M059J (cell line): ENCODE measurements at places on chromosomes 1 and 21. TPM values are rescaled to one million over a fixed set of nuclear protein-coding genes. Genes with fewer than 3 reads are reported as not detected.

DNA sequence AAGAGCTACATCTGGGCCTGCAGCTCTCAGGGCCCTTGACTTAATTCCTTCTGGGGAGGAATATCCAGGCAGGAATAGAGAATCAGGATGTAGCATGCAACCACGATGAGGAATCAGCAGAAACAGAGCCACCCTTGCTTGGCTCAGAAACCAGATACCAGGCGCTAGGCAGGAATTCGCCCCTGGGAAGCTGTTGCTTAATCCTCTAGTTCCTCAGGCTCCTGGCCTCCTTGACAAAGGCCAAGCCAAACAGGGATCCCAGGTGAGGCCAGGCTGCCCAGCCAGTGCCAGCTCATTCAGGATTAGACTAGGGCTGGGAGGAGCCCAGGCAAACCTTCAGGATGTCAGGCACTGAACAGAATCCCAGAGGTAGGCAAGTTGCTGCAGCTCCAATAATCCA is 48.2 kb upstream of the IRF2BP2 start:
- peak; percentile 90 for DNase-seq

- peak; percentile 94 for DNase-seq
Observed at GRCh38 chr1:234862944-234863515, 253.1 kb upstream of the IRF2BP2 start.

- no peak for DNase-seq
Observed at GRCh38 chr1:37393173-37394120, 80.9 kb upstream of the ZC3H12A start.

- DNase-seq: no peak
Observed at GRCh38 chr1:92473781-92474495, 12.8 kb downstream of the GFI1 start.

DNA sequence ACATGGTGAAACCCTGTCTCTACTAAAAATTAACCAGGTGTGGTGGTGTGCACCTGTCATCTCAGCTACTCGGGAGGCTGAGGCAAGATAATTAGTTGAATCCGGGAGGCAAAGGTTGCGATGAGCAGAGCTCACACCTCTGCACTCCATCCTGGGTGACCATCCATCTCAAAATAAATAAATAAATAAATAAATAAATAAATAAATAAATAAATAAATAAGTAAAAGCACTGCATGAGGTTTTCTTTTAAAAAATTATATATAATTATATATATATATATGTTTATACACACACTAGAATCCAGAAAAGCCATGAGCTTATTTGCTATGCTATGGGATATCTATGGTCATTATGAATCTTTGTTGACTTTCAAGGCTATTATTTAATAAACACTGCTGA is 2.4 kb downstream of the AMPD1 start:
- DNase-seq: no peak

DNA sequence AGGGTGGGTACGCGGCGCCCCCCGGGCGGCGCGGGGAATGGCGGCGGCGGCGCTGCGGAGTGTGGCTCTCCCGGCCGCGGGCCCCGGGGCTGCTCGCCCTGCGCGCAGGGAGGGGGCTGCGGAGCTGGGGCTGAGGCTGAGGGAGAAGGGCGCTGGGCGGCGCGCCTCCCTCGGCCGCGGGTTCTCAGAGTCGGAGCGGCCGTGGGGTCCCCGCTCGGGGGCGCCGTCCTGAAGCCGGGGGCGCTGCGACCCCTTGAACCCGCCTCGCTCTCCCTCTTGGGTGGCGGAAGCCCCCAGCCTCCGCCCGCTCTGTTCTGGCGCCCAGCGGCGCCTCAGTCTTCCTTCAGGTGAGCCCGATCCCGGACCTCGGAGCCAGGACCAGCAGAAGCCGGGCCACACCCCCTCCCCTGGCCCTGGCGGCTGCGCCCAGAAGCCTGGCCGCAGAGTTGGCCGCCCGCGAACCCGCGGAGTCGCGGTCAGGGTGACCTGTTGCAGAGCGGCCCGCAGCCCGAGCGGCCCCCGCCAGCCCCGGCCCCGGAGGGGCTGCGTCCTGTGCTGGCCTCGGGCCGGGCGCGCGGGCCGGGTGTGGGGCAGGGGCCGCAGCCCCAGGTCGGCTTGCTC is 532 bp downstream of the RALGPS2 start:
- peak; percentile 58 for DNase-seq

GRCh38 chr1:61083013-61083806 is 849 bp downstream of the NFIA start:
- peak; percentile 16 for DNase-seq

DNA sequence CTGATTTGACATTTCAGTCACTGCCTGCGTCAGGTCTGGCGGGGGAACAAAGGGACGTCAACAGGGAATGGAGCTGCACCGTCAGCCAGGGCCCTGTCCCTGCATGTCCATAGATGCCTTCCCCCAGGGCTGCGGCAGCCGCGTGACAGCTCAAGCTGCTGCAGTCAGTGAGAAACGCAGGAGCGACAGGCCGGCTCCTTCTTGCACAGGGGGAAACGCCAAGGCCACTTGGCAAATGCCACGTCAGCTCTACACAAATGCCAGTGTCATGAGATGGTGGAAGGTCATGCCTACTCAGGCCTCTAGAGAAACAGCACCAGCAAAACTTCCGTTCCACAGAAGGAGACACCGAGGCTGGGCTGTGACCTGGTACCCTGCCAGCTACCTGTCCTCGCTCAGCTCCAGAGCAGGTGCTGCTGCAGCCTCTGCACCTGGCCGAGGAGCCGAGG is 37.7 kb downstream of the SYF2 start:
- peak; percentile 55 for DNase-seq

GRCh38 chr1:201719812-201720521 is 109.0 kb upstream of the IPO9 start:
- peak; percentile 94 for DNase-seq

- DNase-seq: no peak
Observed at GRCh38 chr1:167367705-167368104, 147.0 kb downstream of the POU2F1 start.

DNA sequence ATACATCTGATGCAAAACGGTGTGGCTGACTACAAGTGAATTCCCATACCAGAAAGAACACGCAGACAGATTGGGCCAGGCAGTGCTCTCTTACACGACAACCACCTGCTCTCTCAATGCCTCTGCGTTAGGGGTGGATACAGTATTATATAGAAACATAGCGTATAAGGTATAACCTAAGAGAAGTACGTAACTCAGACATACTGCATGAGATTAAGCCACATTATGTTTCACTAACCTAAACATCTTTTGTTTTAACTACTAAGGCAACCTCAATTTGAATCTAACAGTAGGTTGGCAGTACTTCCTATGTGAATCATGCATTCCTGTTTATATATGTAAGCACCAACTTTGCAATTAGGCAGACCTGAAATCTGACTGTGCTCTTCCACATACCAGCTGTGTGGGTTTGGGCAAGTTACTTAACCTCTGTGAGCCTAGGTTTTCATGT is 58.1 kb upstream of the COA6 start:
- peak; percentile 80 for DNase-seq

- DNase-seq: no peak
Observed at GRCh38 chr1:25199819-25200620, 32.3 kb downstream of the SYF2 start.

GRCh38 chr1:160257411-160258015 is 4.8 kb downstream of the DCAF8 start:
- DNase-seq: no peak

GRCh38 chr1:150544204-150544603 is 5.0 kb upstream of the ADAMTSL4 start:
- DNase-seq: no peak

GRCh38 chr1:112904071-112904830 is 51.7 kb downstream of the SLC16A1 start:
- DNase-seq: peak; percentile 96

- peak; percentile 23 for DNase-seq
Observed at GRCh38 chr1:176858433-176858916, 306.0 kb downstream of the ASTN1 start.

DNA sequence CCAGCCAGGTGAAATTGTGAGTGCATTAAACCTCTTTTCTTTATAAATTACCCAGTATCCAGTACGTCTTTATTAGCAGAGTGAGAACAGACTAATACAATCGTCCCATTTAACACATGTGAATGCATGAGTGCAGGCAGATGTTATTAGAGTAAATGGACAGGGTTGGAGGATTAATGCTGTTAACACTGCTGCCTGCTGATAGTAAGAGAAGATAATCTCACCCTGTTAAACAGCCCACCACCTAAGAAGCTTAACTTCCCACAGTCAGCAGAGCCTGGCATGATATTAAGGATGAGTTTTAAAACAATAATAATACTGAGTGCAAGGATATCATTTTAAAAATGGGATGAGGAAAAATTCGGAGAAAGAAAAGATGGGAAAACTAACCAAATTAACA is 181.4 kb upstream of the LHX8 start:
- DNase-seq: no peak

DNA sequence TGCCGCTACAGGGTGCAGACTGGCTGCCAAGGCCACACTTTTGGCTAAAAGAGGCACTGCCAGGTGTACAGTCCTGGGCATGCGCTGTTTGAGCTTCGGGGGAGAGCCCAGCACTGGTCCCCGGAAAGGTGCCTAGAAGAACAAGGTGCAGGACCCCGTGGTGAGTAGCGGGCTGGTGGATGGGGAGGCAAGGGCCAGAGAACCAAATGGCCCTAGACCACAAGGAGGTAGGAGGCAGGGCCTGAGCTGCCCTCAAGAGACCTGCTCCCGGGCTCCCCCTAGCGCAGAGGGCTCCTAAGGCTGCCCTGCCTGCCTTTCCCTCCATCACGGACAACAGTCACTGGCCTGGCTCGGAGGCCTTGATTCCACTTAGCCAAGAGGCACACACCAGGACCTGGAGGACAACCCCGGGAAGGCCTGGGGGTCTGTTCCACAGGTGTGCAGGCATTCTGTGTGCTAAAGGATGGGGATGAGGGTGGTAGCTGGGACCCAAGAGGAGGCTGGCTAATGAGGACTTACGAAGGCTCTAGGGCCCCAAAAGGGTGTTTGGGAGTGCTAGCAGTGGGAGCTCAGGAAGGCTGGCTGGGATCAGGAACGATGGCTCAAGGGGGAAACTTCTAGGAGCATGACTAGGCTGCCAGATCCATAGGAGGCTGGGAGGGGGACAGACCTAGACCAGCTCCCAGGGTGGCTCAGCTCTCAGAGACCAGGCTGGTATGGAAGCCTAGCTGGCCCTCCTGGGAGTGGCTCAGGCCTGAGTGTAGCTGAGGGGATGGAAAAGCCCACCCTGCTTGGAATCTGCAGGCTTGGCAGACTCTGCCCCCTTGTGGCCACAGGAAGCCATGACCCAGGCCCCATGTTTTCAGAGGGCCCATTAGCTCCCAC is 742 bp downstream of the ARTN start:
- peak; percentile 67 for DNase-seq

GRCh38 chr1:45359882-45360513 is 19.8 kb upstream of the MUTYH start:
- DNase-seq: peak; percentile 62

DNA sequence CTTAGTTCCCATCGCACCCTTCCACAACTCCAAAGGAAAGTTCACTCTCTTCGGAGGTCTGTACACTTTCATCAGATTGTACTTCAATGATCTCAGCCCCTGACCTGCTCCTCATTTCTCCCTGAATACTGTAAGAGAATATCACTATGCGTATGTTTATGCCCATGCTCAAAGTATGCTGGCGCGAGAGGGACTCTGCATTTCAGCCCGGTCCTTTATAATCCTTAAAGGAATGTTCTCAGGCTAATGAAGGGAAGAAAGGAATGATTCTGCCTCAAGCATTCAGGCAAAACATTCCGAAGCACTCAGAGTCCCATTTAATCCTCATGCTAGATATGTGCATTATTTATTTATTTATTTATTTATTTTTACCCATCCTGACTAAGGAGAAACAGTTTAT is 76.8 kb downstream of the PLD5 start:
- no peak for DNase-seq

DNA sequence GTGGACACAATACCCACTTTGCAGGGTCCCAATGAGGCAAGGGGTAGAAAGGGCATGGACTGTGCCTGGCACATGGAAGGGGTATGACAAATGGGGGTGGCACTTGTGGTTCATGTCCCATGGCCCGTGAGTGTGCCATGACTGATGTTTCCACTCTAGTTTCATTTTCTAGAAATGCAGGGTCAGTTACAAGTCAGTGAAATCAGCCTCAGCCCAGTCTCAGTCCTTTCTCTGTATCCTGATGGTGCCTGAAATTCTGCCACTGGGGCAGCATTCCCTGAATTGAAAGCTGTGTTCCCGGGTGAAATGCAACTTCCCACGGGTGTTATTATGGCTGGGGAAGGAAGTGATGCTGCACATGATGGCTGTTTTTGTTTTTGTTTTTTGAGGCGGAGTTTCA is 110.8 kb upstream of the ZBTB40 start:
- peak; percentile 15 for DNase-seq

DNA sequence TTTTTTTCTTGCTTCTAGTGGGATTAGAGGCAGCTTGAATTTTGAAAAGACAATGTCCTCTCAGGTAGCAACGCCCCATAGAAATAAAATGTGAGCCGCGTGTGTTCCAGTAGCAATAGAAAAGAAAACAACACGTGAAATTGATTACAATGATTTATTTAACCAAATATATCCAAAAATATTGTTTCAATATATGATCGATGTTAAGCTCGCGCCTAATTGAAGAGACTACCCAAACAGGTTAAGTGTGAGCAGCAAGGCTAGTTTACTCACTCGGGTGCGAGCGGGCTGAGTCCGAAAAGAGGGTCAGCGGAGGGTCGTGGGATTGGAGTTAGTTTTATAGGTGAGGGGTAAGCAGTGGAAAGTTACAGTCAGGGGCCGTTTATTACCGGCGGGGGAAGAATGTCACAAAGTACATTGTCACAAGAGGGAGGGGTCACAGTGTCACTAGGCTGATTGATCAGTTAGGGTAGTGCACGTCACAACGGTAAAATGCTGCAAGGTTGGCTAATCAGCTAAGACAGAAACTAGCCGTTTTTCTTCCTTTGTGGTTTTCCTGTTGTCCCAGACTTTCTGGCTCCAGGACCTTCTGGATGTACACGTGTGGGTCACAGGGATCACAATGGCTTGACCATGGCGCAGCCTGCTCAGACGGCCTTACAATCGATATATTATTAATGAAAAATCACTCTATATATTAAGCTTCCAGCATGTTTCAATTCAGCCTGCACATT is 697 bp upstream of the ZNF670 start:
- no peak for DNase-seq

DNA sequence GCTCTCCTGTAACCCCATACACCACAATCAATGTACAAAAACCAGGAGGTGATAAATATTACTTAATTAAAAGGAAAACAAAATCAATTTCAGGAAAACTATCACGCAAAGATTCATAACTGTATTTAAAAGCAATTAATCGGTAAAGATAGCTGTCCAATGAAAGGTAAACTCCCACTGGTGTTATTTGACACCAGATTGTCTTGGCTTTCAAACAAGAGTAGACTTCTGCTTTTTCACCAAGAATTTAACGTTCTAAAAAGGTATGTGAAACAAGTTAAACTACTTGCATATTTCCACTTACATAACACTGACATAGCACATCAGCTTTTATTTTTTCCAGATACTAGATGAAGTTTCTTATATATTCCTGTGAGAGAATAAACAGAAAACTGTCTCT is 3.5 kb downstream of the PLPP3 start:
- DNase-seq: no peak

GRCh38 chr1:30422251-30422650 is 301.1 kb downstream of the MATN1 start:
- no peak for DNase-seq

Gene SOX13
- total RNA-seq: 6.9 and 12.6 TPM in 2 replicates

Gene S100PBP
- total RNA-seq: 20.9 and 30.3 TPM in 2 replicates

Gene SKI
- total RNA-seq: 3.5 and 13.8 TPM in 2 replicates

Gene MYOG
- total RNA-seq: not detected in 2 replicates

Gene CLDN19
- not detected in 2 replicates for total RNA-seq

Gene FCRL4
- not detected in 2 replicates for total RNA-seq

Gene PDZK1IP1
- 0.49 and 0.81 TPM in 2 replicates for total RNA-seq

Gene CFHR2
- total RNA-seq: not detected in 2 replicates

Gene RORC
- total RNA-seq: 0.44 TPM in 1 of 2 replicates, not detected in the other

Gene PRAMEF11
- not detected in 2 replicates for total RNA-seq

Gene IGSF9
- total RNA-seq: 0.25 and 0.32 TPM in 2 replicates

Gene ZFYVE9
- total RNA-seq: 9.2 and 13.5 TPM in 2 replicates
